Activated T-cell treated with anti-CD3 and anti-CD28 coated beads, Interleukin-2, amount 50 U/mL, for 48 hours (primary cell): ENCODE measurements at places on chromosomes 13 and 19.

DNA sequence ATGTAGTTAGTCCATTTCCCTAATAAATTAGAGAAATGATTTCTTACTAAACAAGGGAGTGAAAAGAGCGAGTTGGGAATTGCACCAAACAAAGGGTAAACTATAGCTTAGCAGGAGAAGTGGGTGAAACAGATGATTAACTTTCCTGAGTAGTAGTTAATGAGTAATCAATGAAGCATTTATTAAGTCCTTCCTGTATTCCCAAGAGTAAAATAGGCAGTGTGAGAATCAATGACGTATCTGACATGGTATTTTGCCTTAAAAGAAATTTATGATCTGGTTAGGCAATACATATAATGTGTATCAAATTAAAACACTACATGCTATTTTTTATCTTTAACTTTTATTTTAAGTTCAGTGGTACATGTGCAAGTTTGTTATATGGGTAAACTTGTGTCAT is 142.8 kb downstream of the KLF5 start:
- DNase-seq, result no peak

- DNase-seq, result no peak
Measured at GRCh38 chr13:113936166-113936965, 37.5 kb downstream of the C13orf46 start.

DNA sequence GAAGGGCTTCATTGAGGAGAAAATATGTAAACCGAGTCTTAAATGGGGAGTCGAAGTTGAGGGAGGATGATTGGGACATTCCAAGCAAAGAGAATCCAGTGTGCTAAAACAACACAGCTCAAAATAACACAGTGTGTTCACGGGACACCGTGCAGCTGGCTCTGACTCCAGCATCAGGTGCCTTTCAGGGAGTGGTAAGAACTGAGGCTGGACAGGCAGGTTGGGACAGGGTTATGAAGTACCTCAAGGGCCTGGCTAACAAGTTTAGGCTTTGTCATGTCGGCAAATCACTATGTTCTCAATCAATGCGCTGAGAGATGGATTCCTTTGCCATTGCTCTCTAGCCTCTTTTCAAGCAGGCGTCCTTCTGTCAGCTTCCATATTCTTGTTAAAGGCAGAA is 27.5 kb upstream of the WDFY2 start:
- DNase-seq, result no peak

DNA sequence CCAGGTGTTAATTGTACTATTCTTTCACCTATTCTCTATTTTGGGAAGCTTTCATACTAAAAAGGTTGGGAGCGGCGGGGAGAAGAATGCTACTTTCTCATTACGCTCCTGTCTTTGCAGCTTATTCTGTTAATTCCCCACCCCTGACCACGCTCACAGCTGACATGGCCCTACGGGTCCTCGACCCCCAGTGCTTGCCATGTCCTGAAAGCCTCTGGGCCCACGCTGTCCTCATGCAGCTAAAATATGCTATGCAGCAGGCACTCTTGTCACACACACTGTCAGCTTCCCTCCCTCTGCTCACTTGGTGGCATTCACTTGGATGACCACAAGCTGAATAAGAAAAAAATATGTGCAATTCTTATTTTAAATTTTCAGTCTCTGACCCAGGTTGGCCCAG is 126.3 kb downstream of the RNF17 start:
- no peak for DNase-seq

- no peak for DNase-seq
Measured at GRCh38 chr13:39665763-39666162, 10.3 kb downstream of the COG6 start.

- DNase-seq, result no peak
Measured at GRCh38 chr19:47839913-47840312, 18.2 kb downstream of the CRX start.

- DNase-seq, result no peak
Measured at GRCh38 chr19:28430214-28430613, 782.7 kb downstream of the UQCRFS1 start.

GRCh38 chr13:113178896-113179167 is 20.4 kb downstream of the PROZ start:
- DNase-seq, result no peak
